ENCODE measurements at places on chromosomes 7 and 10. TPM values are rescaled to one million over a fixed set of nuclear protein-coding genes. Genes with fewer than 3 reads are reported as not detected.

DNA sequence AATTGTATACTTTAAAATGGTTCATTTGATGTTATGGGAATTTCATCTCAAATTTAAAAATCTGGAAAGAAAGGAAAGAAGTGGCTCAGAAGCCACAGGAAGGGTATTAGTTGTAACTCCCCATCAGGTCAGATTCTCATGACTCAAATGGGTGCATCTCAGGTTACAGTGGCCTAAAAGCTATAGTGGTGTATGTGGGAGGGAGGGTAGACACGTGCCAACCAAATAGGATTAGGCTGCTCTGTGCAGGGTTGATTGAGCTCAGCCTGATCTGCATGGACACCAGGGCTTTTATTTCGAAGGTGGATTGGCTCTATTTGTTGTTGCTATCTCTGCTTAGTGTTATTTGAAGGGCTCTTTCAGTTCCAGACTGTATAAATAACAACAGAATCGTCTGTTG, 121.5 kb upstream of the PRR15 start:
- H3K27me3 ChIP-seq, result no peaks in the 10 kb centered on the region
- no peak for DNase-seq
- H3K4me3 ChIP-seq, result no peak overlapping the region
- H3K36me3 ChIP-seq, result no peaks in the 10 kb centered on the region
- H3K27ac ChIP-seq, result no peak overlapping the region

Gene GAD2
- not detected for total RNA-seq

DNA sequence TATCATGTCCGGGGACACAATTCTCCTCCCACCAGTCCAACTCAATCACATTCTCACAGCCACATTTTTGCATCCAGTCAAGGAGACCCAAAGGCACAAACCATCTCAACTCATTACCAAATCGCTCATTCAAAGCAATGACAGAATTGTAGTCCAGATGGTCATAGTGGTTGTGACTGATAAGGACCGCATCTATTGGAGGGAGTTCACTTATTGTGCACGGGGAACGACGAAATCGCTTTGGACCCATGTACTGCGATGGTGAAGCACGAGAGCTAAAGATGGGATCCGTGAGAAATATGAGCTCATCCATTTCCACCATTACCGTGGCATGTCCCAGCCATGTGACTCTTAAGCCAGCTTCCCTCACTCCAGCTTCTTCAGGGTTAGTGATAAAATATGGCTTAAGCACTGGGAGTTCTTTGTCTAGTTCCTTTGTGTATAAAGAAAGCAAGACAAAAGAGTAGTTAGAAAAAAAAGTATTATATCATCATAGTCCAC, 29.1 kb downstream of the NAPEPLD start:
- no peak for DNase-seq
- H3K36me3 ChIP-seq, result no peaks in the 10 kb centered on the region
- peak overlapping the region; percentile 71 for H3K27ac ChIP-seq
- no peaks in the 10 kb centered on the region for H3K27me3 ChIP-seq
- H3K4me3 ChIP-seq, result no peak overlapping the region

Gene LRIT1
- not detected for total RNA-seq

Gene RNLS
- total RNA-seq, result 12.1 TPM

GRCh38 chr10:89122433-89123051, 84.6 kb downstream of the CH25H start:
- DNase-seq, result no peak
- no peaks in the 10 kb centered on the region for H3K27me3 ChIP-seq
- H3K4me1 ChIP-seq, result no peaks in the 10 kb centered on the region

- no peaks in the 10 kb centered on the region for H3K27me3 ChIP-seq
- H3K27ac ChIP-seq, result no peak overlapping the region
- H3K4me3 ChIP-seq, result no peak overlapping the region
These were observed 28.5 kb downstream of the PIK3CG start for GRCh38 chr7:106893591-106893990.

DNA sequence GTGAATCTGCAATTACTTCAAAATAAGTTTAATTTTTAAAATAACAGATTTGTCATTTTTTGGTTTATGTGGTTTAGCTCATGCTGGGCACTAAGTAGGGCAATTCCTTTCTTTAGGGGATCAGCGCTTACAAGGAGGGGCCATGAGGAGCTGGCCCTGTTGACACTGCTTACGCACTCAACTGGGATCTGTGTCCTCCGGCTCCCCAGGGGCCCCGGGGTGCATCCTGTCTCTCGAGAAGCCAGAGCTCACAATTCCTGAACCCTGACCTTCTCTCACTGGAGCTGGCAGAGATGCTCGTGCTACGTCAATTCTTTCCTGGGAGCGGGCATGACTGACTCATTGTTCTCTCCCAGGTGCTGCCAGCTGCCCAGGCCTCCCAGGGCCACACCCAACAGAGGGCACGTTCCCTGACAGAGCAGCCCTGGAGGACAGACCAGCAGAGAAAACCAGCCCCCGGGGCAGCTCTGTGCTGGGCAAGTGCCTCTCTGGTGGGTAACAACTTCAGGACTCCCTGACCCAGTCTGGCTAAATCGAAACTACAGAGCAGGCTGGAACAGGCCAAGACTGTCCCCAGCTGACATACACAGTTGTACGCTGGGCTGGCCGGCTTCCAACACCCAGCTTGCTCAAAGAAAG, 36.8 kb downstream of the CTBP2 start:
- DNase-seq, result peak; percentile 88
- H3K27me3 ChIP-seq, result no peaks in the 10 kb centered on the region
- H3K4me3 ChIP-seq, result peak overlapping the region; percentile 39
- H3K27ac ChIP-seq, result peak overlapping the region; percentile 76
- peaks cover 2% of the 10 kb centered on the region for H3K4me1 ChIP-seq
- no peaks in the 10 kb centered on the region for H3K36me3 ChIP-seq
